ENCODE measurements at places on chromosomes 1 and 21. TPM values are rescaled to one million over a fixed set of nuclear protein-coding genes. Genes with fewer than 3 reads are reported as not detected.

Gene TNFRSF25
- polyA plus RNA-seq: 55.2 TPM

Gene GOLPH3L
- 41.4 TPM for polyA plus RNA-seq

Gene CRP
- not detected for polyA plus RNA-seq

Gene AK5
- 4.2 TPM for polyA plus RNA-seq

Gene TMEM61
- polyA plus RNA-seq: 2.8 TPM

Gene RGS1
- polyA plus RNA-seq: 75.0 TPM

Gene LORICRIN
- polyA plus RNA-seq: not detected

Gene LDLRAD2
- polyA plus RNA-seq: 2.5 TPM

Gene LCE2A
- polyA plus RNA-seq: not detected

Gene LAD1
- polyA plus RNA-seq: 96.4 TPM

Gene TRIM58
- polyA plus RNA-seq: 2.1 TPM

Data from large intestine (tissue), 12 donors.